ENCODE measurements at places on chromosomes 6 and 20.

DNA sequence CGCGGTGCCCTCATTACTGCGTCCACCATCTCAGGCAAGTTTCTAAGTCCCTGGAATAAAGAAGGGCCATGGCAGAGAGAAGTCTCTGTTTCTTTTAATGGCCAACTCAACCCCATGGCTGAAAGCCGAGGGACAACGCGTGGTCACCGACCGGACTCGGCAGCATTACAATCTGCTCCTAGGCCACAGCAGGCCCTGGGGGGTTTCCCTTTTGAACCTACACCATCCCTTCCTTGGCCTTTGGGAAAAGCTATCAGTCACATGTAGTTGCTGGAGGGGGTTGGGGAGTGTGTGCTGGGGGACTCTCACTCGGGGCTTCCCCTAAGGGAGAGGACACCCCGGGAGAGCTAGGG lies 11.1 kb upstream of the FAM83C start:
- no peak for DNase-seq

DNA sequence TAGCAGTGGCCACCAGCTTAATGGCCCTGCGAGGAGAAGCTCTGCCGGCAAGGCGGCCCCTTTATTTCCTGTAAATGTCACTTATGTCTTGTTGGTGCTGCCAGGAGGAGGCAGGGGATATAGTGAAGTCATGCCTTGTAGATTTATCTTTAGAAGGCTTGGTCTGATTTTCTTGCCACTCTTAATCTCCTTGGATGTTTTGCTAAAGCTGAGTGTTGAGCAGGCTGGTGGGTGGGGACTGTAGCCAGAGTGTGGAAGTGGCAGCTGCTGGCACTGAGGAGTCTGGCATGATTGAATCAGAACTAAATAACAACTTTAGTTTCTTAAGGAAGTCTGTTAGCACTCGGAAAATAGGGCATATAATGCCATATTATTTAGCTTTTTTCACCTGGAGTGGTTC lies 77.9 kb downstream of the PHF20 start:
- DNase-seq, result no peak

DNA sequence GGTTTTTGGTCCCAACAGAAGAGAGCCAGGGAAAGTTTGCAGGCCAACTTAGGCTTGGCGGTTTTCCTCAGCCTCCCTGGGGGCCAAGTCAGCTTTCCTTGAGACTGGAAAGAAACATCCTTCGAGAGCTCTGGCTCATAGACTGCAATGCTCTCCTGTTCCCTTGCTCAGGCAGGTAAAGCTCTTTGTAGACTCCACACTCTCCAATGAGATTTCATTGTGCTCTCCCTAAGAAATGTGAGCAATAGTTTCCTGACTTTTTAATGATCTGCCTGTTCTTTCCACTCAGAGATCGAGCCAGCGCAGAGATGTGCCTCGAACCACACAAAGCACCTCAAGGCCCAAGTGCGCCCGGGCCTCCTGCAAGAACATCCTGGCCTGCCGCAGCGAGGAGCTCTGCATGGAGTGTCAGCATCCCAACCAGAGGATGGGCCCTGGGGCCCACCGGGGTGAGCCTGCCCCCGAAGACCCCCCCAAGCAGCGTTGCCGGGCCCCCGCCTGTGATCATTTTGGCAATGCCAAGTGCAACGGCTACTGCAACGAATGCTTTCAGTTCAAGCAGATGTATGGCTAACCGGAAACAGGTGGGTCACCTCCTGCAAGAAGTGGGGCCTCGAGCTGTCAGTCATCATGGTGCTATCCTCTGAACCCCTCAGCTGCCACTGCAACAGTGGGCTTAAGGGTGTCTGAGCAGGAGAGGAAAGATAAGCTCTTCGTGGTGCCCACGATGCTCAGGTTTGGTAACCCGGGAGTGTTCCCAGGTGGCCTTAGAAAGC lies 13.9 kb downstream of the TNFAIP3 start:
- DNase-seq, result no peak

- DNase-seq, result no peak
These were observed 33.1 kb upstream of the MCUR1 start for GRCh38 chr6:13847326-13848050.

DNA sequence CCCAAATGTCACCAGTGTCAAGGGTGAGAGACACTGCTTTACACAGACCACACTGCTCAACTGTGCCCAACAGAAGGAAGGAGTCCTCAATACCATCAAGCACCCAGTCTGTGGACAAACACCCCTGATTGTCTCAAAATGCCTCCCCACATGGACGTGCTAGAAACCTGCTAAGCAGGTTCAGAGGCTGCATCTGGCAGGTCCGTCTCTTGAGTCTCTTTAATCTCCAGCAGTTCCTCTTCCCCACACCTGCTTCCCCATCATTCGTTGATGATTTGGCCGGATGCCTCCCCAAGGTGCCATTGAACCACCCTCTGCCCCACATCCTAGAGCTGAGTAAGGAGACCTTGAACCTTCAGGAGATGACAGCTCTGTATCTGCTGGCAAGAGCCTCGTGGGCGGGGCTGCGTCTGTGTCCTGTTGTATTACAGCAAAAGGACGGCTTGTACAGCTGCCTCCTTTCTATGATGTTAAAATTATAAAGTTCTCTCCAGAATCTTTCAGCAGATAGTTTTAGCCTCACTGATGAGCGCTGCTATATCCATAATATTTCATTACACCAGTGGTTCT lies 179.2 kb downstream of the PREX1 start:
- no peak for DNase-seq

GRCh38 chr20:40317156-40317790 lies 371.8 kb downstream of the MAFB start:
- no peak for DNase-seq

DNA sequence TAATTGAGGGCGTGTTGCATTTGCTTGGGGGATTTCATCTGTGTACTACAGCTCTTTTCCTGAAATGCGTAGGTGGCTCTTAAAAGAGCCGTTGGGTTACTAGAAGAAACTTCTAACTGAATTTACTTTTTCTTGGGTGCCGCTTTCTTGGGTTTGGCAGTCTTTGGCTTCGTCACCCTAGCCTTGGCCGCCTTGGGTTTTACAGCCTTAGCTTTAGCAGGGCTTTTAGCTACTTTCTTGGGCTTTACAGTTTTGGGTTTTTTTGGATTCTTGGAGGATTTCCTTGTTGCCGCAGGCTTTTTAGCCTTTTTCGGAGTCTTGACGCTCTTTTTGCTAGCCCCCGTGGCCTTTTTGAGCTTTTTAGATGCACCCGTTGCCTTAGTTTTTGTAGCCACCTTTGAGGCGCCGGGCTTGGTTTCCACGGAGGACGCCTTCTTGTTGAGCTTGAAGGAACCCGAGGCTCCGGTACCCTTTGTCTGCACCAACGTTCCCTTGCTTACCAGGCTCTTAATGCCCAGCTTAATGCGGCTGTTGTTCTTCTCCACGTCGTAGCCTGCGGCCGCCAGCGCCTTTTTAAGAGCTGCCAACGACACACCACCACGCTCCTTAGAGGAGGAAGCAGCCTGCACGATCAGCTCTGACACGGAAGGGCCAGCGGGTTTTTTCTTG lies 54.5 kb downstream of the TRIM38 start:
- no peak for DNase-seq
